ENCODE measurements at places on chromosomes 4 and X. TPM values are rescaled to one million over a fixed set of nuclear protein-coding genes. Genes with fewer than 3 reads are reported as not detected.

GRCh38 chrX:100636321-100636991 is at the start of gene TSPAN6:
TSS of gene TSPAN6 (minus strand) at chrX:100636806. CDS start at chrX:100636694, 112 bp downstream.
- peak; percentile 80 for DNase-seq

Gene USP9X
- total RNA-seq, result 13.3 TPM

- DNase-seq, result no peak
Observed at GRCh38 chr4:55021214-55021613, 104.2 kb downstream of the KDR start.

- no peak for DNase-seq
Observed at GRCh38 chr4:126124818-126125217, 810.1 kb downstream of the FAT4 start.

Gene PPARGC1A
- total RNA-seq, result not detected

DNA sequence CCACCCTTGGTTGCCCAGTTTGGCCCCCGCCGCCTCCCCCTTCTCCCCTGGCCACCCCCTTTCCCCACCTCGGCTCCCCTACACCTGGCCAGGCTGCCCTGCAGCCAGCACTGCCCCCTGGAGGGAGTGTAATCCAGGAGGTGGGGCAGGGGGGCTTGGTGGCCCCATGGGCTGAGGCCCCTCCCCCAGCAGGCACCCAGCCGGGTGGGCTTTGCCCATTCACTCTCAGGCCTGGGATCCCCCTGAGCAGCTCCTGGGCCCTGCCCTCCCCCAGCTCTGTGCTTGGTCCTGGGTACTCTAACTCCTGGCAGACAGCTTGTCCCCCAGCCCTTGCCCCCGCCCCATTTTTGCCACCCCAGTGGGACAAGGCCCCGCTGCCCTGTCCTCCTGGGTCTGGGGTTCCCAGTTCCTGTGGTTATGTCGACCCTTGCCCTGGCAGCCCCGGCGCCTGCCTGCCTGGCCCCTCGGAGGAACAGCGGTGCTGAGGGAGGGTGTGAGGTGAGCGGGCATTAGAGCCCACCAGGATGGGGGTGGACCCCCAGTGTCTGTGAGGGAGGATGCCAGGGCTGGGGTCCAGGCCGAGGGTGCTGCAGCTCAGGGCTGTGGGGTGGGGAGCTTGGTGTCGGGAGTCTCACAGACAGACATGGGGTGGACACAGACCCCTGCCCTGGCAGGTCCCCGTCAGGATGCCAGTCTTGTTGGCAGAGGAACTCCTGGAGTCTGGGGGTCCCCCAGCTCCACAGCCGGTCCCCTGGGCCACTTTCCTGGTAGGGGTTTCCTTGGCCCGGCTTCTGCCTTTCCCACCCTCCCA is 10.2 kb downstream of the NAT8L start:
- DNase-seq, result no peak

DNA sequence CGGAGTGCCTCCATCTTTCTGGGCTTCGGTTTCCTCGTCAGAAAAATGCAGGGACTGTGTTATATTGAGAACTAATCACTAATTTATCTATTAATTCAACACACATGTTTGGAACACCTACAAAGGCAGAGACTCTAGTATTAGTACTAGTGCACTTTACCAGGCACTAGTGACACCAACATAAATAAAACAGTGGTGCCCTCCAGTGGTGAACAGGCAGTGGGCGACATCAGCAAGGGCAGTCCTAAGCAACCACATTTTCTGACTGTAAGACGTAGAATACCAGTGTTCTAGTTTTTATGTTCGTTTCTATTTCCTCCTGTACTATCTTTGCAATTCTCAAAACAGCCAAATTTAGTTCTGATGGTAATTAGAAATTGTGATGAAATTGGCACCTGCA is 69.1 kb upstream of the UCP1 start:
- no peak for DNase-seq

GRCh38 chr4:42985976-42986375 is 93.5 kb downstream of the GRXCR1 start:
- DNase-seq, result no peak

DNA sequence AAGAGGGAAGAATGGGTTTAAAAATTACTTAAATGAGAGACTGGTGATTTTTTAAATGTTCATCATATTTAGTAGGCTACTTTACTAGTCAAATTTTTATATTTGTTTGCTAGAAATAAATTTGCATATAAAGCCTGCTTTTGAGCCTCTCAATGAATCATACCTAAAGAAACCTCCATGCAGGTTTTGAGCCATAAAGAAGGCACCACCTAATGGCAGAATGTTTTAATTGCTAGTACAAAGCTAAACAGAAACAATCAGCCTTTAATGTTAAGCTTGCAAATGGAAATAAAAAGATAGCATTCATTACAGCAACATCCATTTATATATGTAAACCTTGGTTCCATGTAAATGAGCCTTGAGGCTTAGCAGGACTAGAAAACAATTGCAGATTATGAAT is 989.7 kb downstream of the CCSER1 start:
- DNase-seq, result no peak

Gene FAT4
- total RNA-seq, result 5.6 TPM

Gene NLGN3
- total RNA-seq, result 0.07 TPM

Gene MAGEA2
- not detected for total RNA-seq

DNA sequence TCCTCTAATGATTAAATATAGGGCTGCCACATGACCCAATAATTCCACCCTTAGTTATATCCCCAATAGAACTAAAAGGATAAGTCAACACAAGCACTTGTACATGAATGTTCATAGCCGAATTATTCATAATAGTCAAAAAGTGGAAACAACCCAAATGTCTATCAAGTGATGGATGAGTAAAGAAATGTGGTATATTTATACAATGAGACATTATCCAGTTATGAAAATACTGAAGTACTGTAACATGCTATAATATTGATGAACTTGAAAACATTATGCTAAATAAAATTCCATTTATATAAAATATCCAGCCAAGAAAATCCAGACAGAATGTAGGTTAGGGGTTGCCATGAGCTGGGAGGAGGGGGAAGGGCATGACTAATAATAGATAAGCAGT is 436.7 kb upstream of the AADAT start:
- DNase-seq, result no peak

Gene LEF1
- total RNA-seq, result not detected

Gene BTC
- total RNA-seq, result not detected

Measured in MG63 (cell line).